ENCODE measurements at places on chromosomes 5 and 9. TPM values are rescaled to one million over a fixed set of nuclear protein-coding genes. Genes with fewer than 3 reads are reported as not detected.

PCSK5 gene
- 9.8 TPM for polyA plus RNA-seq

CCNJL gene
- polyA plus RNA-seq: 6.7 TPM

NRG2 gene
- polyA plus RNA-seq: 10.0 TPM

TAF1L gene
- polyA plus RNA-seq: 0.09 TPM

MARCOL gene
- not detected for polyA plus RNA-seq

TMEM174 gene
- polyA plus RNA-seq: 0.14 TPM

CD14 gene
- 7.9 TPM for polyA plus RNA-seq

C1QTNF3 gene
- 30.3 TPM for polyA plus RNA-seq
